ENCODE measurements at places on chromosomes 1 and 21. TPM values are rescaled to one million over a fixed set of nuclear protein-coding genes. Genes with fewer than 3 reads are reported as not detected.

DNA sequence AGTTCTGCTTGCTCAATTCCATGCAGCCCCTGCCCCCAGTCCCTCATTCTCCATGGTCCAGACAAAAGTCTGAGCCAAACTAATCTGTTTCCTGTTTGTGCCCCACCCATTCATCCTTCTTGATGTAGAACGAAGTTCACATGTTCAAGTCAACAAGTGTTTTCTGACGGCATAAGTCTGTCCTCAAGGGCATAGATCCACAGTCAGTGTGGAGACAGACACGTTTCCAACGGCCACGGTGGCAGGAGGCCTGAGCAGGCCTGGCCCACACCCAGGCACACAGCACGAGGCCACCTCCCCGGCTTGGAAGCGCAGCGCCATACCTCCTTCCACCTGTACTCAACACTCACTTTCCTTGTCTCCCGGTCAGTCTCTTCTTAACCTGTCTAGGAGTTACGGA lies 16.1 kb downstream of the ADORA1 start:
- no peak for DNase-seq

The S100A3 gene
- not detected for total RNA-seq

GRCh38 chr1:103256490-103256889 lies 148.2 kb upstream of the COL11A1 start:
- no peak for DNase-seq

DNA sequence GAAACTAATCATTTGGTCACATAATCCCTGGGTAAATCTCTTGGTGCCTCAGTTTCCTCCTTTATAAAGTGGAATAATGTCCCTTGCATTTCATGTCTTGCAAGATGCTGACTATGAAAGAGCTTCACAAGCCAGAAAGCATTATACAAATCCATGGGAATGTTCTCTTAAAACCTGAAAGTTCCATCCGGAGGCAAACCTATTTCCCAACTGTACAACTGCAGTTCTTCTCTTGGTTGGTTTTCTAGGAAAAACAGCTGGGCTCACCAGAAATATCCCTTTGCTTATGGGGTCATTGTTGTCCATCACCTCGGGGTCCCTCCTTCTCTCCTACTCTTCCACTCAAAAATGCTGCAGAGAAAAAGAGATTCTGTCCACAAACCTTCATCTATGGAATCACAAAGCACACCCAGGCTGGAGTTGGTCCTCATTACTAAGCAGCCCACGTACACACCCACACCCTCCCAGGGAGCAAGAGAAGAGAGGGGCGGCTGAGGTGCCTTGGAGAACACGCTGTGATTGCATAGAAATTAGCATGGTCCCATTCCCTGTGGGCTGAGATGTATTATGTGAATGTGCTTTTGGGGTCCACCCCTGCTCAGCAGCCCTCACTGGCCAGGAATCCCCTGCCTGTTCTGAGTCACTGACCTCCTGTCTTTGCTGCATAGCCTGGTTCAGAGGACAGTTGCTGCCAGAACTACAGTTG lies 5.0 kb upstream of the PLXNA2 start:
- DNase-seq = no peak

GRCh38 chr1:156796340-156797097 lies 20.1 kb downstream of the SH2D2A start:
- DNase-seq = no peak

DNA sequence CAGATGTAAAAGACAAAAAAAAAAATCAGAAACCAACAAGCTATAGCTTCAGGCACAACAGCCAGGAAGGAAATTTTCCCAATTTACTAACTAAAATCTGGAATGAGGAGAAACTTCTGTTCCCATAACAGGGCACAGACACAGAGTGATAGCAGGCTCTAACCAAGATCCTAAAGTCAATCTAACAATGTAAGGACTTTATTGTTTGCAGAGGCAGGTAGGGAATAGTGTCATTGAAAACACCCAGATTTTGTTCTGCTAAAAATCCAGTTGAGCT lies 166.6 kb upstream of the ATP1B1 start:
- no peak for DNase-seq

Data from frontal cortex (tissue), 4 donors.